ENCODE measurements at places on chromosomes 6 and 20.

GRCh38 chr20:24096264-24096663, 107.7 kb upstream of the GGTLC1 start:
- no peak for DNase-seq

DNA sequence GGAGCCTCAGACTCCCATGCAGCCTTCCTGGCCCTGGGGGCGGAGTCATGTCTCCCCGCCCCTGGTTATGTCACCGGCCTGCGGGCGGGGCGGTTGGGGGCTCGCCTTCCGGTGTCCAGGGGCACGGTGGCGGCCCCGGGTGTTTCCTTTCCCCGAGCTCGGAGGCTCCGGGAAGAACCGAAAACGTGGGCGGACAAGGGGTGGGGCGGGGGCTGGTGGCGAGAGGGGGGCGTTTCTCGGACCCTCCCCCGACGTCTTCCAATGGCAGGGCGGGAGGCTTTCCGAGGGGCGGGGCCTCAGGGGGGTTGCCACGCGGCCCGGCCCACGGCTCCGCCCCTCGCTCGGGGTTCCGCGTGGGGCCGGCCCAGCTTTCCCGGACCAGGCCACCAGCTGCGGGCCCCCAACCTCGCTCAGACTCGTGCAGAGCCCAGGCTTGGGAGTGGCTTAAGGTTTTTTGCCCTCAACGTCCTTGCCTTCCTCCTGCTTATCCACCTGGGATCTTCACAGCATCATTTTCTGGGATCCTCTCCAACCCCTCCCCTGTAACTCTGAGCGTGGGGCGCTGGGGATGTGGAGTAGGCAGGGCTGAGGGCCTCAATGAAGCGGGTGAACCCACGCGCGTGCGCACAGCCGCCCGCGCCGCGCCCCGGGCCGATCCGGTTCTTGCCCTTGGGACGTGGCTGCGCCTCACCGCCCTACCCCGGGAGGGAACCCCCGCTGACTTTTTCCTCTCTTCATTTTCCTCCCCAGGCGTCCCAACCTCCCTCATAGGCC, 2.1 kb upstream of the NRN1 start:
- DNase-seq = peak; percentile 76

DNA sequence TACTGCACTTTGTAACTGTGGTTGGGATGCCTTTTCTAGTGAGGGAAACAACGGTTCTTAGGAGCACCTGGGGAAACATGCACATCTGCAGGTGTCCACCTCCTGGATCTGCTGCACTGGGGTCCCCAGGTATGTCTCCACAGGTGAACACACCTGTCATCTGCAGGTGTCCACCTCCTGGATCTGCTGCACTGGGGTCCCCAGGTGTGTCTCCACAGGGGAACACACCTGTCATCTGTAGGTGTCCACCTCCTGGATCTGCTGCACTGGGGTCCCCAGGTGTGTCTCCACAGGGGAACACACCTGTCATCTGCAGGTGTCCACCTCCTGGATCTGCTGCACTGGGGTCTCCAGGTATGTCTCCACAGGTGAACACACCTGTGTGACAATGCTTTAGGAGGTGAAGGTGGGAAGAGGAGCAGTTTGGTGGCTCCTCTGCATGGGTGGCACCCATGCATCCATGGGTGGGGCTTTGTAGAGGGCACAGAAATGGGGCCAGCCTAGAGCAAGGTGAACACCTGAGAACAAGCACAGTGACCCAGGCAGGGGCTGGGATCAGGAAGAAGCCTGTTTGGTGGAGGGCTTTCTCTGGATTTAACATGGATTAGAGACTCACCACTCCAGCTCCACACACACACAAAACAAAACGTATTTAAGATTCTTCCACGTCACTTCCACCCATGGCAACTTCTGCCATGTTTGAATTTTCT, 206.0 kb upstream of the CDH4 start:
- DNase-seq = no peak

- DNase-seq = no peak
Observed at GRCh38 chr6:43328528-43328927, 19.9 kb upstream of the CRIP3 start.

DNA sequence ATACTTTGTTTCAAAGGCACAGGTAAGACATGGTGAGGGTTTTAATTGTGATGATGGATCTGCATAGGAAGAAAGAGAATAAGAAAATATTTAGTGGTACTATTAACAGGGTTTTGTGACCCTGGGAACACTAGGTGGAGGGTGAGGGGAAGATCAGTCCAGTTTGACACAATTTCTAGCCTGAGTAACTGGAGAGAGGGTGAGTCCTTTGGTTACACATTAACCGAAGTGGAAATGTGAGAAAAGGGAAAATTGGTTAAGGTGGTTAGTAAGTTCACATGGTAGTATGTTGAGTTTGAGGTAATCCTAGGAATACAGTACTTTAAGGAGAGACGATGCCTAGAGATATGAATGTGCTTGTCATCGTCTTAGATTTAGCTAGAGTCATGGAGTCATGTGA, 54.8 kb upstream of the POU3F2 start:
- no peak for DNase-seq

DNA sequence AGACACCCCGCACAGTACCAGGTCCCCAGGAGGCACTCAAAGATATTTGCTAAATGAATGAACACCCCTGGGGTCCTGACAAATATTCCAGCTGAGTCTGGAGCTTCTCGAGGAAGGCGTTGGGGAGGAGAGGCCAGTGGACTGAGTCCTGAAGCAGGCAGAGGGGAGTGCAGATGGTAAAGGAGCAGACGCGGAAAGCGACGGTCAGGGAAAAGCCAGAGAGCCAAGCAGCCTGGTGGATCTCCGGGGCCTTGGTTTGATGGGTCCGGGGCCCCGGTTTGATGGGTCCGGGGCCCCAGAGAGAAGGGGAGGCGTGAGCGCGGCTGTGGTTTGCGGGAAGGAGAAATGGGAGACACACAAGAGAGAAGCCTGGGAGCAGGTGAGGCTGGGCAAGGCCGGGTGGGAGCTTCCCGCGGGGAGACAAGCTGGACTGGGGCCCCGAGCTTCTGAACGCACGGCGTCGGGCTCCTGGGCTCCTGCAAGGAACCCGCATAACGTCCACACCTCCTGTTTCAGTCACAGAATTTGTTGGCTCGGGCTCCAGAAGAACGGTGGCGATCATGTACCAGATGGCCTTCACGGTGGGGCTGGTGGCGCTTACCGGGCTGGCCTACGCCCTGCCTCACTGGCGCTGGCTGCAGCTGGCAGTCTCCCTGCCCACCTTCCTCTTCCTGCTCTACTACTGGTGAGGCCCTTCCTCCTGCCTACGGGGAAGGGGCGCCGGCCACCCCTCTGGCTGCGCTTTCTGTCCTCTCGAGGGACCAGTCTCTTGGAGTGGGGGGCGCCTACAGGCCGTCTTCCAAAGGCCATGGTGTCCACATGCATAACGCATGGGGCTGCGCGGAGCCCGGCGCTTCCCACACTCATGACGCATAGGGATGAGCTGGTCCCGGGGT, 12.1 kb downstream of the SLC22A1 start:
- DNase-seq = no peak

- no peak for DNase-seq
Observed at GRCh38 chr20:47338131-47338628, 18.3 kb downstream of the ZMYND8 start.

- DNase-seq = no peak
Observed at GRCh38 chr6:130426066-130426721, 60.4 kb downstream of the TMEM200A start.

All from activated CD8-positive, alpha-beta T cell treated with anti-CD3 and anti-CD28 coated beads, Interleukin-2, amount 10 ng/mL, durations not matched to agents 7 days and 5 days (primary cell).